ENCODE measurements at places on chromosomes 4 and X.
A peak's percentile ranks its signal among the peaks of the same experiment; 100 is the strongest.

DNA sequence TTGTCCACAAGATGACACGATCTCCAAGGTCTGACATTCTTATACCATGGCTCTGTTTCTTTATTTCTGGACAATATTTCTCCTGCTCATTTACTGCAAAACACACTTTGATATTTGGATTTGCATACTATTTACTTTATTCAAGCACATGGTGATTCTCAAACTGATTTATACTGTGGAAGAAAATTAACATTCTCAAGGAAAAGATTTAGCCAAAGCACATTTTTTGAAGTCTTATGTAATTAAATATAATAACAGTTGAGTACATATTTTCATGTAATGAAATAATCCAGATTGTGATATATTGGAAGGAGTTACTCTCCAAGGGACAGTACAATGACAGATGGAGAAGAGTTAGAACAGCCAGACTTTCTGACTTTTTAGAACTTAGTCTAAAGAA is 155.8 kb upstream of the CT83 start:
- DNase-seq, result no peak

DNA sequence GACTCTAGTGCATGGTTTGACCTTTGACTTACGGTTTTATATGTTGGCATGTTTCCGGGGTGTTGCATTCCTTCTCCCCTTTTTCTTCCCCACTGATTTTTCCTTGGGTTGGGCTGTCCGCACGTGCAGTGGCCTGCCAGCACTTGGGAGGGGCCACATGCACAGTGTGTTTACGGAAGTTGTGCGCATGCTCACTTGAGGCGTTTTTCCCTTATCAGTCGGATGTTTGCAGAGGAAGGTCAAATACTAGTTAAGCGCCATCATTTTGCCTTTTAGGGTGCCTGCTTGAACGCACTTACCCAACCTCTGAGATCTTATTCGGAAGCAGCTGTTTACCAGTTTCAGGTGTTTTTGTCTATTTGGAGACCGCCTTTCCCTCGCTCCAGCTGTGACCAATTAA is 653.9 kb upstream of the AADAT start:
- no peak for DNase-seq

DNA sequence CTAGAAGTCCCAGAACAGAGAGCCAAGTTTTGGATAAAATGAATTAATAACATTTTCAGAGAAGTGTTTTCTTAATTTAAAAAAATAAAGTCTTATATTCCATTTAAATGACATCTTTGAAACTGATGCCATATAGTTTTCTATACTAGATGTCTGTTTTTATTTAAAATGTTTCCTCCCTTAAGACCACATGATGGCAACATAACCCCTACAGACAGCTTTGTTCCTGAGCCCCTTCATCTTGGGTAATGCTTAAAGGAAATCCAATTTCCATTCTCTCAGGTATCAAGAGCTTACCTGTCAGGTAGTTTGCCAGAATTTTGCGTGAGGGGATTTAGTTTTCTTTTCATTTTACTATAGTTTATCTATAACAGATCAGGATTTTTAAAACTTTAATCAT is 181.4 kb upstream of the UGT8 start:
- no peak for DNase-seq

DNA sequence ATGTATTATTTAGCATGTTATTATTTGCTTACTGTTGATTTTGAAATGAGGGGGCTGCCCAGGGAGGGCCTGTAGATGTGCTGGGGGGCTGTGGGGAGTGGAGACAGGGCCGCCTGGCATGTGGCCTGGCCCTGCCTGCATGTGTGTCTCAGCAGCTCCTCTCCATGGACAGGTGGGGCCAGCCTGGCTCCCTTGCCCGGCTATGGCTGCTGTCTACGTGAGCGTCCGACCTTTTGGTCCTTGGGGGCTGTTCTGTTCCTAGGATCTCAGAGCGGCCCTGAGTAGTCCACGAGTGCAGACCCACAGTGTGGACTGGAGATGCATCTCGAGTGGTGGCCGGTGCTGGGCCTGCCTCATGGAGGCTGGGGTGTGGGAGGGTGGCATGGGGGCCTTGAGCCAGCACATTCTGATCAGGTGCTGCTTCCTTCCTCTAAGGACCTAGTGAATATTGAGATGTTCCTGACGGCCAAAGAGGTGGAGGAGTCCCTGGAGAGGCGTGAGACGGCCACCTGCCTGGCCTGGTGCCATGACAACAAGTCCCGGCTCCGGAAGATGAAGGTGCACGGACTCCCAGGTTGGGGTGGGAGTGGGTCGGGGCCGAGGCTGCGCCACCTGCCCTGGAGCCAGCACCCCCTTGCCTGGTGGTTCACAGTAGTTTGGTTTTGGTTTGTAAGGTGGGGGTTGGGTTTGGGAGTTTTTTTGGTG is 24.9 kb upstream of the UVSSA start:
- DNase-seq, result no peak

DNA sequence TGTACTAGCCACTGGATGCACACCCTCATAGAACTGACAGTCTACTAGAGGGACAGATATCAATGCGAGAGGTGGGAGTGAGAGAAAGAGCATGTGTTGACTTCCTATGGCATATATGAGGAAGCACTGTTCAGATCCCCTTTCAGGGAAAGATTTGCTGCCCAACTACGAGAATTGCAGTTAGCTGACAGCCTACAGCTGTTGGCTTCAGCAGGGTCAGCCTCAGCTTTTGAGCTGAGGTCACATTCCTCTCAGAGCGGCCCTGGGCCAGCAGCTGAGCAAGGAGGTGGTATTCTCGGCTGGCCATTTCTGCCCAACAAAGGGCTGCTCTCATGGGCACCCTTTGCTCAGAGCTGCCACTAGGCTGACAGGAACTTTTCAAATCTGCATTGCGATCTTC is 580.2 kb downstream of the MID1IP1 start:
- DNase-seq, result no peak

GRCh38 chr4:100510551-100510950 is 7.3 kb downstream of the EMCN start:
- no peak for DNase-seq

- no peak for DNase-seq
Measured at GRCh38 chr4:74033739-74034138, 4.8 kb downstream of the CXCL3 start.

- DNase-seq, result no peak
Measured at GRCh38 chr4:76257824-76258223, 6.3 kb downstream of the FAM47E start.

- DNase-seq, result no peak
Measured at GRCh38 chrX:100379388-100379986, 30.6 kb downstream of the PCDH19 start.

DNA sequence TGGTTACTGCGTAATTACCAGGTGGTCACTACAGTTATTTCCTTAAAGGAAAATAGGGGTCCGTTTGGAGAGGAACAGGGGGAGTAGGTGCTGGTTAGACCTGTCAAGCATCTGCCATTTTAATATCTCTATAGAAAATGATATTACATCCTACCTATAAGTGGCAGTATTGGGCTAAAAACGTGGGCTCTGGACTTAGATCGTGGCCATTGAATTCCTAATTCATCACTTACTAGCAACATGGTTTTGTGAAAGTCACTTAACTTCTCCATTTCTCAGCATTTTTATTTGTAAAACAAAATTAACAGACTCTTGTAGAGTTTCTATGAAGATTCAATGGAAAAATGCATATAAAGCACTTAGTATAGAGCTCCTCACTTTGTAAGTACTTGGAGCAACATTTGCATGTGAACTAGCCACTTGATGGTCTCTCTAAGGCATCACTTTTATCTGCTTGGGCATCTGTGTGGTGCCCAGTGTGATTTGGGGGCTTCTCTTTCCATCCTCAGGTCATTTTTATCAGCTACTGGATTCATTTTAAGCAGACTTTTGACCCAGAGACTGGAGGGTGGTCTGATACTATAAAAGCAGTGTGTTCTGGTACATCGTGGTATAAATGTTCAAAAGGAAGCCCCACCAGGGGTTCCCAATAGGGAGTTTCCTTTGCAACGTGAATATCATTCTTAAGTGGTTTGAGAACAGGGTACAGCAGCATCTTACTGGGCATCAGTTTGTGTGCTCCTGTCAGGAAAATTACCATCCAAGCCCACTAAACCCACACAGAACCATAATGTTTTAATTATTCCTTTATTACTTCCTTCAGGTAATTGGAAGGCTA is 42.7 kb upstream of the RASSF6 start:
- no peak for DNase-seq

- DNase-seq, result no peak
Measured at GRCh38 chr4:146439437-146439836, 82.3 kb downstream of the SLC10A7 start.

GRCh38 chr4:106618956-106619355 is 250.4 kb upstream of the GIMD1 start:
- DNase-seq, result no peak

GRCh38 chr4:128471576-128471975 is 184.0 kb upstream of the PGRMC2 start:
- no peak for DNase-seq

DNA sequence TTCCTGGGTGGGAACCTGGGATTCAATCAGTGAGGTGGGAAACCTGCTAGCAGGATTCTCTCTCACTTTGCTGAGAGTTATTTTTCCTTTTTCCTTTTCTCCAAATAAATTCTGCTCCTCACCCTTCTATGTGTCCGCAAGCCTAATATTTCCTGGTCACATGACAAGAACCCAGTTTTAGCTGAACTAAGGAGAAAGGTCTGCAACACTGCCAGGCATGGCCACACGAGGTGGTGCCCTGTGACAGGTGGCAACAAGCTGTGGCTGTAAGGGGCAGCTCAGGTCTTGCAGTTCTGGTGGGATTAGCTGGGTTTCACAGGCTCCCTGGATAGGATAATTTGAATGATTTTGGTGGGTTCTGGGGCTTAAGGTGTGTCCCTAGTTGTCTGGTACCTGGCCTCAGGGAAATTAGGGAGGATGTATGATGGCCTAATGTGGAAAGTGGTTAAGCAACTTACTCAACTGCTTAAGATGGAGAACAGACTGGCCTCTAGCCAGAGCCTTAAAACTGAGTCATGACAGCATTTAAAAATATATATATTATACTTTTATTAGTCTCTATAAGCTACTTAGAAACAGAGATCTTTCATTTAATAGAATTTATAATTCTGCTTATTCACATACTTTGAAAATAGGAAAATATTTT is 215.0 kb downstream of the IL15 start:
- DNase-seq, result no peak

- DNase-seq, result no peak
Measured at GRCh38 chr4:10024303-10024702, 3.0 kb upstream of the SLC2A9 start.

DNA sequence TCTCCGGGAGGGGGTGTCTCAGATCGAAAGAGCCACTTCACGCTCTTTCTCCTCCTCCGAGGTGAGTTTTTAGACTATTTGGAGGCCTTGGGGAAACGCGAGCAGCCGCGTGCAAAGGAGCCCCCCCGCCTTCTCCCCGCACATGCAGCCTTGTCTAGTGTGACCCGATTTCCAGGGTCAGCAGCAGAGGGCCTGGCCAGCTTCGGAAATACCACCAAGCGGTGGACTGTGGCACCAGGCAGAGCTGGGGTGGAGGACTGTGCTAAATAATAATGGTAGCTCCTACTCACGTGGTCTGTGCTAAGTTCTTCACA is 79.3 kb upstream of the BCOR start:
- DNase-seq, result no peak

- DNase-seq, result no peak
Measured at GRCh38 chr4:36274158-36274557, 7.3 kb upstream of the DTHD1 start.

DNA sequence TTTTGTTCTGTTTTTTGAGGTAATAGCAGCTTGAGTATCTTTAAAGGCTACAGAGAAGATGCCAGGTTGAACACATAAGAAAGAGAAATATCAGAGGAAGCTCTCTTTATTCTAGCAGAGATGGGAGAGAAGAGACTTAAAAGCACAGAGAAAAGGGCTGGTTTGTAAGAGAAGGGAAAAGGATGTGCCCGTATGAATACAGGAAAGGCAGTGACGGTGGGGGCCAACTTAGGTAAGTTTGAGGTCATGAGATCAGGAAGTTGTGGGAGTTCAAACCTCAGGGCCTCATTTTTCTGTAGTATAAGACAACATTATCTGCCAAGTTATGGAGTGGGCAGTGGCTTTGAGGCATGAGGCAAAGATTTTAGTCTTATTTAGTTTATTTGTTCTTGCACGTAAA is 121.3 kb upstream of the S100G start:
- peak; percentile 43 for DNase-seq

DNA sequence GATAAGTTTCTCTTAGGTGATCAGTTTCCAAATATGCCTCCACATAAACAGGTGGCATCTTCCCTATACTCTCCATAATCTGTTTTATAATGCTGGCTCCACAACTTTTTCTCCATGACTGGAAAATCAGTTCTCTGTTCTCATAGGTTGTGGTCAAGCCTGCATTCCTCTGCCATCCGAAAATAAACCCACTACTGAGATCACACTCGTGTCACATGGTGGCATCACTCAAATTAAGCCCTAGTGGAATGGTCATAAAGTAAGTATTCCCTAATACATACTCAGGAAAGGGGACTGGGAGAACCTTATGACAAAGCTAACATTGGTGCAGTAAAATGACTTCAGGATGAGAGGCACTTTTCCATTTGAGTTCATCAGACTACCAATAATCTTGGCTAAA is 37.6 kb downstream of the MAGED4B start:
- DNase-seq, result no peak

GRCh38 chr4:184150102-184150839 is 67.4 kb downstream of the ENPP6 start:
- DNase-seq, result no peak

GRCh38 chr4:41189076-41189475 is 25.3 kb downstream of the APBB2 start:
- no peak for DNase-seq

All from activated CD4-positive, alpha-beta memory T cell treated with anti-CD3 and anti-CD28 coated beads, Interleukin-2, amount 10 ng/mL, durations not matched to agents 7 days and 5 days (primary cell).